ENCODE measurements at places on chromosomes 5 and 9.

DNA sequence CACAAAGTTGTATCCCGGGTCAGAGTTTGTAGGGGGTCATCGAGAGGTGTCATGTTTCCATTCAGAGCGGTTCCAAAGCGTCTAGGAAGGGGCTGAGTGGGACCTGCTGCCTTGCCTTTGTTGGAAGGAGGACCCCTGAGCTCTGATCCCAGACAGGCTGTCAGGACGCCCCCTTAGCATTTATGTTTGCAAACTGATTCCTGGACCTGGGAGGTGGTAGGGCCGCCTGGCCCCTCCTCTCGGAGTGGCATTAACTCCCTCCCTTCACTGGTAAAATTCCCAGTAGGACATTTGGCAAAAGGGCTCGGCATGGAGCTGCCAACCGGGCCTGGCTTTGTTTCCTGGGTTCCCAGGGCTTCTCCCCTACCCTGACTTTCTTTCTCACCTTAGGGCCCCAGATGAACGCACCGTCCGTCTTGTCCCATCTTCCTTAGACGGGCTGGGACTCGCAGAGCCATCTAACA is 2.5 kb downstream of the JADE2 start:
- DNase-seq = no peak

DNA sequence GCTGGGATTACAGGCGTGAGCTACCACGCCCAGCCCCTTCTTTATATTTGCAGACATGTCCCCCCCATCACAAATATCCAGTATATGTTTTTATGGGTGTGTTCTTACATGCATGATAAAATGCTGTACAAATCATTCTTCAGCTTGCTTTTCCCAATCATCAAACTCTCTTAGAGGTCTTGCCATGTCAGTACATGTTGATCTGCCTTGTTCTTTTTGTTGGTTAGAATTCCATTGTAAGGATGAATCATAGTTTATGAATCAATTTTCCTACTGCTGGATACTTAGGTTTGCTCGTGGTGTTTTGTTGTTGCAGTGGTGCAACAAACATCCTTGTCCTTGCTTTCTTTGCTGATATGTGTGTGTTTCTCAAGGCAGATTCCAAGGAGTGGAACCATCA is 79.9 kb upstream of the NEURL1B start:
- peak; percentile 3 for DNase-seq

DNA sequence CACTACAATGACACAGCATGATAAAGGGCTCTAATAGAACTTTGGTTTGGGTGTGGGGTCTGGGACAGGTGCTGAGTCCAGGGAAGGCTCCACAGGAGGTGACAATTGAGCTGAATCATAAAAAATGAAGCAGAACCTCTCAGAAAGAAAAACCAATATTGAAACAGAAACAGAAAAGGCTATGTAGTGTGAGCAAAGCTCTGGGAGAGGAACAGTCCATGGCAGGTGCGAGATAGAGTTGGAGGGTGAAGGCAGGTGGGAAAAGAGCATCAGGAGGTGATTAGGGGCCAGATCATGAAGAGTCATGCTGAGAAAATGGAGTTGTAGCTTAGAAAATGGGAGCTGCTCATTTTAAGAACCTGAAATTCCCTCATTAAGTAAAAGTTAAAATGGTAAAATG is 164.9 kb downstream of the KCTD16 start:
- no peak for DNase-seq

DNA sequence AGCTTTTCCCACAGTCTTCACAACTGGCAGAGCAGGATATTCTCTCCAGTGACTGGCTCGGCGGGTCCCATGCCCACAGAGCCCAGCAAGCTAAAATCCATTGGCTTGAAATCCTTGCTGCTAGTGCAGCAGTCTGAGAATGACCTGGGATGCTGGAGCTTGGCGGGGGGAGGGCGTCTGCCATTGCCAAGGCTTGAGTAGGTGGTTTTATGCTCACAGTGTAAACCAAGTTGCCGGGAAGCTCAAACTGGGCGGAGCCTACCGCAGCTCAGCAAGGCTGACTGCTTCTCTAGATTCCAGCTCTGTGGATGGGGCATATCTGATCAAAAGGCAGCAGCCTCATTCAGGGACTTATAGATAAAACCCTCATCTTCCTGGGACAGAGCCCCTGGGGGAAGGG is 194.1 kb downstream of the CCDC171 start:
- DNase-seq = no peak

Measured in fibroblast of gingiva (primary cell).